Placental pericyte (primary cell): ENCODE measurements at places on chromosomes 7 and 10. TPM values are rescaled to one million over a fixed set of nuclear protein-coding genes. Genes with fewer than 3 reads are reported as not detected.

The LRRC17 gene
- 5.7 and 49.7 TPM in 2 replicates for total RNA-seq

The C7orf57 gene
- under 0.01 TPM in 1 of 2 replicates, not detected in the other for total RNA-seq

The ZPBP gene
- total RNA-seq = not detected in 2 replicates

The FBXO24 gene
- 0.66 and 0.86 TPM in 2 replicates for total RNA-seq

The NKX1-2 gene
- not detected in 2 replicates for total RNA-seq

The OR2A1 gene
- total RNA-seq = 0.14 TPM in 1 of 2 replicates, not detected in the other

The CDC14C gene
- total RNA-seq = not detected in 2 replicates

The NME8 gene
- not detected in 2 replicates for total RNA-seq

The NPC1L1 gene
- under 0.01 TPM in 1 of 2 replicates, not detected in the other for total RNA-seq

The AZGP1 gene
- total RNA-seq = not detected in 2 replicates

The TSPAN12 gene
- total RNA-seq = 0.44 and 1.3 TPM in 2 replicates

The NEUROG3 gene
- not detected in 2 replicates for total RNA-seq

The ERVW-1 gene
- not detected in 2 replicates for total RNA-seq

The ZNF33B gene
- total RNA-seq = 4.4 and 7.7 TPM in 2 replicates

The CALHM1 gene
- not detected in 2 replicates for total RNA-seq

The PRPS1L1 gene
- total RNA-seq = not detected in 2 replicates

The ZNF800 gene
- 17.1 and 27.1 TPM in 2 replicates for total RNA-seq

The PSPH gene
- total RNA-seq = 56.2 and 75.3 TPM in 2 replicates

The ITGB8 gene
- total RNA-seq = 4.3 and 4.8 TPM in 2 replicates

The ECHDC3 gene
- total RNA-seq = 2.3 and 7.4 TPM in 2 replicates

The WNT8B gene
- not detected in 2 replicates for total RNA-seq

The FOXP2 gene
- total RNA-seq = 0.43 TPM in 1 of 2 replicates, not detected in the other

The SH2B2 gene
- 2.0 and 2.4 TPM in 2 replicates for total RNA-seq

The CH25H gene
- 0.29 TPM in 1 of 2 replicates, not detected in the other for total RNA-seq

The IGF2BP3 gene
- 88.4 and 180 TPM in 2 replicates for total RNA-seq

The MRC1 gene
- under 0.01 and 0.43 TPM in 2 replicates for total RNA-seq

The RHOBTB1 gene
- total RNA-seq = 14.9 and 31.1 TPM in 2 replicates

The STEAP1B gene
- total RNA-seq = 2.2 and 8.4 TPM in 2 replicates

The DAGLB gene
- 15.3 and 23.9 TPM in 2 replicates for total RNA-seq

The STX1A gene
- 11.8 and 30.2 TPM in 2 replicates for total RNA-seq

The MMD2 gene
- not detected in 2 replicates for total RNA-seq

The GAD2 gene
- not detected in 2 replicates for total RNA-seq

The AGR3 gene
- total RNA-seq = not detected in 2 replicates

The FAM13C gene
- under 0.01 and 0.14 TPM in 2 replicates for total RNA-seq

The DRGX gene
- total RNA-seq = not detected in 2 replicates

The ANKRD26 gene
- 5.5 and 8.7 TPM in 2 replicates for total RNA-seq

The OR2A12 gene
- total RNA-seq = not detected in 2 replicates

The NEUROD6 gene
- not detected in 2 replicates for total RNA-seq

The SDK1 gene
- total RNA-seq = 1.1 and 2.0 TPM in 2 replicates
